Mononuclear cell (primary cell): ENCODE measurements at places on chromosomes 16 and 17. TPM values are rescaled to one million over a fixed set of nuclear protein-coding genes. Genes with fewer than 3 reads are reported as not detected.

Gene SLC5A2
- total RNA-seq = 0.42 TPM

Gene PPP1R27
- total RNA-seq = not detected

Gene NKD1
- total RNA-seq = 1.2 TPM

Gene SLC4A1
- 0.42 TPM for total RNA-seq

Gene KREMEN2
- not detected for total RNA-seq

Gene SCGB1C2
- not detected for total RNA-seq

Gene KRTAP2-2
- not detected for total RNA-seq

Gene SSTR5
- total RNA-seq = not detected

Gene PNMT
- not detected for total RNA-seq

Gene BOLA2
- 12.9 TPM for total RNA-seq

Gene KRTAP2-3
- total RNA-seq = not detected

Gene SDR42E2
- total RNA-seq = 0.52 TPM

Gene ESRP2
- total RNA-seq = 0.10 TPM

Gene TPSAB1
- not detected for total RNA-seq

Gene FBRS
- total RNA-seq = 100 TPM

Gene KRTAP2-1
- total RNA-seq = not detected

Gene GRAPL
- 5.1 TPM for total RNA-seq

Gene GHDC
- total RNA-seq = 9.9 TPM

Gene SDR42E1
- total RNA-seq = 2.8 TPM

Gene PERCC1
- 0.84 TPM for total RNA-seq

Gene KRTAP9-2
- not detected for total RNA-seq

Gene C17orf100
- 0.63 TPM for total RNA-seq

Gene MAPT
- total RNA-seq = 0.10 TPM

Gene EVPLL
- total RNA-seq = not detected
